T-helper 17 cell (primary cell): ENCODE measurements at places on chromosomes 5 and 9.

DNA sequence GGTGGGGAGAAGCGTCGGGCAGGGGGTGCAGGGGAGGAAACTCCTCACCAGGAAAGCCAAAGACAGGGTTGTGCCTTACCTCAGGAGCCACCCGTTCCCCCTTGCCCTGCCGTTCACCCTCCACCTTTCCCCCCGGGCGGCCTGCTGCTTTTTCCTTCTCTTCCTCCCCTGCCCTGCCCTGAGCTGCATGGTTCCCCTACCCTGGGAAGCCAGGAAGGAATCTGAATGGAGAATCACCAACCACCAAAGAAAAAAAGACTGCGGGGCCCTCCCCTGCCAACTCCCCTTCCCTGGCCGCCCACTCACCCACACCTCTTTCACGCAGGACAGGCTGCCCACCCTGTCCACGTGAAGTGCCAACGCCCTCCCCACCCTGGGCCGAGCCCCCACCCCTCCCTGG, 820 bp upstream of the NFX1 start:
- DNase-seq: no peak

DNA sequence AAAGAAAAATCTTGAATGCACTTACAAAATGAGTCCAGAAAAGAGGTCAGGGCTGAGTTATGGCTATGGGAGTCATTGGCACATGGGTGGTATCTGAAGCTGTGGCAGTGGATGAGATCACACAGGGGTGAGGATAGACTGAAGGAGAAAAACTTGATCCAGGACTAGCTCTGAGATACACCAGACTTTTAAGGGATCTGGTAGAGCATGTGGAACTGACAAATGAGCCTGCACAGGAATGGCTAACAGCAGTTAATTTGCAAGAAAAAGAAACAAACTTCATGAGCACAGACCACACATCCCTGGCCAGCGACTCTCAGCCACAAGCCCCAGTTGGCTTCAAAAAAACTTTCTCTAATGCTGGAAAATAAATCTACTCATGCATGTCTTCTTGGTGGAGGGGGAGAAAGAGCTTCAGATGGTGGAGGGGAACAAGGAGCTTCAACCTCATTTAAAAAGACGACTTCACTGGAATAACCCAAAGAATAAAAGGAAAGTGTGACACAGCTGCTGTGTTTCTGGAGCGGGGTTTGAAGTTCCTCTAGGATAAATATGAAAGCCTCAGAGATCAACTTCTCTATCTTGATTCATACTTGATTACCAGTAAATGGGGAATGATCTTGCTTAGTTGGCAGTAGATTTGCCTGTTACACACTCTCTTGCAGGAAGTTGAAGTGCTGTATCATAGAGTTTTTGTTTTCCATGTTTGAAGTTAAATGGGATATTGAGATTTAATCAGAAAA, 33.6 kb downstream of the TNFAIP8 start:
- DNase-seq: no peak

- no peak for DNase-seq
These were observed 606.3 kb downstream of the TLE1 start for GRCh38 chr9:81083067-81083466.

- DNase-seq: no peak
These were observed 7.1 kb upstream of the CORO2A start for GRCh38 chr9:98199388-98200033.

DNA sequence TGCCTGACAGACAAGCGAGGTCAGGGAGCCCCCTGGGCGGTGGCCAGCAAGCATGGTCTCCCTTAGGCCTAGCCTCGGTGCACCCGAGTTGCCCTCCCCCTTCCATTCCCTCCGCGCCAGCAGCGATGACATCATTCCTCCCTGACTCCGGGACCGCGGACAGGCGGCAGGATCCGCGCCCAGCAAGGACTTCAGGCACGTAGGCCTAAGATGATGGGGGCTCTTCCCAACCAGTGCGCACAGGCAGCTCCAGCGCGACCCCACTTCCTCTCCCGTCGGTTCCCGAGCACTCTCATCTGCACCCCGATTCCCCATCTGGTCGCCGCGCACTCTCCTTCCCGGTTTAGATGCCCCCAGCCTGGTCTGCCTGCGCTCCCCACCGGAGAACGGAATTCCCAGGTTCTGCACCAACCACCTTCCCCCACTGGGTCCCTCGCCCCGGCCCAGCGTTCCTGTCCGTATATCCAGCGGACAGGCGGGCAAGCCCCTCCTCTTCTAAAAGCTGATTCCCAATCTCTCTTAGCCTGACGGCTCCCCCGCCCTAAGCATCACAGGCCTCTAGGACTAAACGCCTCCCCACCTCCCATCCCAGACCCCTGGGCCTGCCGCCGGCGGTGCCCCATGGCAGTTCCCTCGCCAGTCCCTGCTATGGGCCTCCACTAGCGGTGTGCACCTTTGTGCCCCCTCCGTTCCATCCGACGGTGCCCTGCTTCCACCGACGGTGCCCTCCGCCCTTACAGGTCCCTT, 931 bp downstream of the FAM219A start:
- DNase-seq: no peak

GRCh38 chr9:107712390-107712789, 222.8 kb upstream of the KLF4 start:
- DNase-seq: no peak

GRCh38 chr9:111516061-111516465, 8.9 kb upstream of the ZNF483 start:
- DNase-seq: no peak

GRCh38 chr5:127840809-127841208, 137.6 kb downstream of the CCDC192 start:
- no peak for DNase-seq

- no peak for DNase-seq
These were observed 56.8 kb downstream of the PTPDC1 start for GRCh38 chr9:94140791-94141790.

DNA sequence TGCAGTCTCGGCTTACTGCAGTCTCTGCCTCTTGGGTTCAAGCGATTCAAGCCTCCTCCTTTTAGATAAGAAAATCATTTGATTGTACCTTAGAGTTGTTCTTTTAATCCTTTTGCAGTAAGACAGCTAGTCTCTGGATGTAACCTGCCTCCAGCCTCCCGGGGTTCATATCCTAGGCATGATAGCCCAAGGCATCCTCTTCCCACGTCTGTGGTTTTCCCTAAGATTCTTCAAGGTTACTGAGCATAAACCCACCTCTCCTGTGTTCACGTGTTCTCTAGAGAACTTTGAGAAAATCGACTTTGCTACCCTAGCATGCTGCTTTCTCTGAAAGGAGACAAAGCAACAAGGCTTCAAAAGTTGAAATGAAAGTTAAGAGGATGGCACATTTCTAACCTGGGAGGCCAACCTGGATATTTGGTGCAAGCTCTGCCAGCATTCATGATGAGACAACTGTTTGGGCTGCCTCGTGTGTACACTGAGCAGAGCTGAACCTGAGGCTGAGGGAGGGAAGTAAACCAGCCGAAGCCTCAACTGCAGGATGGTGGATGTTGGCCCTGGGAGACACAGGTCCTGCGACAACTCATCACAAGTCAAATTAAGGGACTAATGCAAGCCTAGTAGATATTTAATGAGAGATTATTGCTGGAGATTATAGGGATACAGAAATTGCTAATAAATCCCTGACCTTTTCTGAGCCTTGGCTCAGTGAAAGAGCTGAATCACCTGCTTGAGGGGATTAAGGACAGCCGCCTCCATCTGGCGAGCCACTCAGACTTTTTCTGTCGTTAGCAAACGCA, 261.8 kb downstream of the ARHGAP26 start:
- no peak for DNase-seq

- no peak for DNase-seq
These were observed 256.8 kb upstream of the GRIN3A start for GRCh38 chr9:101995231-101995630.

GRCh38 chr9:88892724-88893123, 98.5 kb upstream of the S1PR3 start:
- no peak for DNase-seq

DNA sequence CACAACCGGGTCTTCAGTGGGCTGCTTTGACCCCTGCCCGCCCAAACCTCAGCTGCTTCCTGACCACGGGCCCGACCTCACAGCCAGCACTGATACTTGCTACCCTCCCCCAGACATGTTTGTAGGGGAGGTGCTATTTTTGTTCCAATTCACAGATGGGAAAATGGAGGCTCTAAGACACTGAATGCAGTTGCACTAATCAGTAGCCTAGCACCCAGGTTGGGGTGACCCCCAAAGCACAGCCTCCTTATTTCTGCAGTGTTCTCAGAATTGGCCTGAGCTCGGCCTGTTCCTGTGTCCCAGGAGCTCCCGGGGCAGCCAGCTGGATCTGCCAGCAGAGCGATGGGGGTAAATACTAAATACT, 22.6 kb downstream of the LAMC3 start:
- no peak for DNase-seq

- no peak for DNase-seq
These were observed 2.1 kb upstream of the NFIB start for GRCh38 chr9:14315875-14316601.

- no peak for DNase-seq
These were observed 33.8 kb downstream of the KDM3B start for GRCh38 chr5:138386290-138386689.

DNA sequence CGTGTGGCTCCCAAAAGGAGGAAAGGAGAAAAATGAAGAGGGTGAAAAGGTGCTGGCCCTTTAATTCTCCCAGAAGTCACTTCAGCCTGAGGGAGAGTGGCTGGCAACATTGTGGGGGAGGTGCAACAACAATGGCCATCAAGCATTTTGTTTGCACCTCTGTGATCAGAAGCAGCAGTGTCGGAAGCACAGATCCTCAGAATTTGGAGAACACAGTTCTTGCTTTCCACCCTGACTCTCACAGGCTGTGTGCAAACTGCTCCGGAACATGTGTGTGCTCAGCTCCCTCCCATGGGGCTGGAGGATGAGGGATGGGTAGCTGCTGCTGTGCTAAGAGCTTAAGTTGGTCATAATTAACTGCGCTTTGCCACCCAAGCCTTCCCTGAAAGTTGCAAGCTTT, 127.1 kb downstream of the DPYSL3 start:
- DNase-seq: no peak

DNA sequence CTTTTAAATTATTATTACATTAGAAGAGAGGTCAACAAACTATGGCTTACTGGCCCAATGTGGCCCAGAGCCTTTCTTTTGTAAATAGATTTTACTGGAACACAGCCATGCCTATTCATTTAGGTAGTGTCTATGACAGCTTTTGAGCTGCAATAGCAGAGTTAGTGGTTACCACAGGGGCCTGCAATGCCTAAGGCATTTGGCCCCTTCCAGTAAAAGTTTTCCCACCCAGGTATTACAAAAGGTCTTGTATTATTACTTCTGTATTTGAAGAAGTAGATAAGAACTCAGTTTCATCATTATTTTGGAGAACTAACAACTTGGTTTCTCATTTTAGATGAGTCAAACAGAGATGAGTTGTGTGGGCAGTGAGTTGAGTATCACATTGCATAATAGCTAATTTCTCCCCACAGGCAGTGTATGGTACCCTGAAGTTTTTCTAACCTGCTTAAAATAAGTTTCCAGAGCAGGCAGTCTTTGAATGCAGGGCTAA, 9.5 kb downstream of the MTRR start:
- DNase-seq: no peak

- no peak for DNase-seq
These were observed 70.1 kb downstream of the DTWD2 start for GRCh38 chr5:118918232-118918631.

GRCh38 chr5:148437249-148437648, 53.5 kb downstream of the FBXO38 start:
- no peak for DNase-seq

DNA sequence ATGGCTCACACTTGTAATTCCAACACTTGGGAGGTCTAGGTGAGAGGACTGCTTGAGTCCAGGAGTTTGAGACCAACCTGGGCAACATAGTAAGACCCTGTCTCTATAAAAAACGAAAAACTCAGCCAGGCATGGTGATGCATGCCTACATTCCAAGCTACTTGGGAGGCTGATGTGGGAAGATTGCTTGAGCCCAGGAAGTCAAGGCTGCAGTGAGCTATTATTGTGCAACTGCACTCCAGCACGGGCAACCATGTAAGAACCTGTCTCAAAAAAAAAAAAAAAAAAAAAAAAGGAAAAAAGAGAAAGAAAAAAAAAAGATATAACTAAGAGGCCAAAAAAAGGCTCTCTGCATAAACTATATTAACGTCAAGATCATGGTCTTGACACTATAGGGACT, 27.3 kb downstream of the GIN1 start:
- no peak for DNase-seq

GRCh38 chr5:38453921-38454320, 102.5 kb downstream of the LIFR start:
- no peak for DNase-seq

GRCh38 chr5:100902440-100903038, 543 bp downstream of the ST8SIA4 start:
- no peak for DNase-seq

DNA sequence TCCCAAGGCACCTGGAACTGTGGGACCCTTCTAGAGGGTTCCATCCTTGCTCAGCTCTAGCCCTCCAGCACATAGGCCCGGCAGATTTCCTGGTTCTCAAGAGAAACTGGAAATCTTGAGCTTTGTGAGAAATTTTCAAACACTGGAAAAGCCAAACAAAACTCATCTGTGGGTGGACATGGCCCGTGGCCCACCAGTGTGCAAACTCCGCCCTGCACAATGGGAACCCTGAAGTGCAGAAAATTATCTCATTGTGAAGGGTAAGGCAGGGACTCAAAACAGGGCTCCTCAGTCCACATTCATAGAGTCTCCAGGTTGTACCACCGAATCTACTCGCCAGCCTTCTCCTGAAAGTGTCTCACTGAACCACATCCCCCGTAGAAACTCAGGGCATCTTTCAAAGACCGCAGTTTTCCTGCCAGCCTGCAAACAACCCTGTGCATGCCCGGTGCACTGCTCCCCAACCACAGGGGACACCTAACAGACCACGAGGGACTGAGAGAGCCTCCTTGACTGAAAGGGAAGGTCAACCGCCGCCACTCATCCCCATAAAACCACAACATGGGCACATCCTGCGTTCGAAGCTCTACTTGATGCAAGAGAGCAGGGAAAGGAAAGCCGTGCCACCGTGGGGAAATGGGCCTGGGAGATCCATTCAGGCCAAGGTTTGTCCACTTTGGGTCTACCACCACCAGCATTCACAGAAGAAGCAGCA, 18.1 kb downstream of the ADAMTS2 start:
- no peak for DNase-seq

GRCh38 chr5:125298746-125299379, 552.4 kb upstream of the ZNF608 start:
- no peak for DNase-seq

- no peak for DNase-seq
These were observed 67.6 kb upstream of the RNF130 start for GRCh38 chr5:180138976-180139730.
